GM03348 (cell line): ENCODE measurements at places on chromosomes 2 and 18.

DNA sequence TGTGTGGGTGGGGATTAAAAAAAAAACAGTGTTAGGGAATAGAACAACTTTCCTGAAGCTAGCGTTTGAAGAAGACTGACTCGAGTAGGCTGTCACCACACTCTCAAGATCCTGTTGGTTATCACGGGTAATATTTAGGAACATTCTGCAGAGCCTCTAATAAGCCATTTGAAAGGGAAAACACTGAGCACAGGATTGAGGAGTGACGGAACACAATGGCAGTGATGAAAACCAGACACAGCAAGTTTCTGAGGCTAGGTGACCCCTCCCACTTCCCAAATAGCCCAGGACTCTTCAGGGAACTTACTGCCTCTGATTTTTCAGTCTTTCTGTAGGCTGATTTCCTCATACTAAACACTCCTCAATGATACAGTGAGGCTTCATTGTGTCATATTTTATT is 88.2 kb upstream of the TMEM200C start:
- no peak for DNase-seq

GRCh38 chr18:70024829-70025228 is 77.2 kb upstream of the CD226 start:
- no peak for DNase-seq

GRCh38 chr18:21672521-21673267 is 31.9 kb downstream of the ABHD3 start:
- peak; percentile 11 for DNase-seq

- no peak for DNase-seq
Observed at GRCh38 chr2:211512806-211513205, 956.4 kb downstream of the CPS1 start.

GRCh38 chr2:100721693-100722092 is 98.2 kb upstream of the NPAS2 start:
- DNase-seq, result no peak

DNA sequence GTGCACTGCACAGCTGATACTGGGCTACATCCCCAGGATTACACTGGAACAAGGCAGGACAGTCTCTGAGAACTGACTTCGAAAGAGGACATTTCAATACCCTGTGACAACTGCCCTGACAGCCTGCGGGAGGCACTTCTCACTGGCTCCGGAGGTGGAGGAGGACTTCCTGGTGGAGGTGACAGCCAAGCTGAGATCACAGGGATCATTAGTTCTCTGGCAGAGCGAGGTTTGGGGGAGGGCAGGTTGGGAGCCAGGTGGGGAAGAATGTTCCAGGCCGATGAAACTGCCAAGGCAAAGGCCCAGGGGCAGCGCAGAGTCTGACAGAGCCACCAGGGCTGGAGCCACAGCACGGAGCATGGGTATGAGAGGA is 28.0 kb upstream of the NPAS2 start:
- DNase-seq, result no peak

- no peak for DNase-seq
Observed at GRCh38 chr2:171813729-171814128, 80.3 kb downstream of the SLC25A12 start.

DNA sequence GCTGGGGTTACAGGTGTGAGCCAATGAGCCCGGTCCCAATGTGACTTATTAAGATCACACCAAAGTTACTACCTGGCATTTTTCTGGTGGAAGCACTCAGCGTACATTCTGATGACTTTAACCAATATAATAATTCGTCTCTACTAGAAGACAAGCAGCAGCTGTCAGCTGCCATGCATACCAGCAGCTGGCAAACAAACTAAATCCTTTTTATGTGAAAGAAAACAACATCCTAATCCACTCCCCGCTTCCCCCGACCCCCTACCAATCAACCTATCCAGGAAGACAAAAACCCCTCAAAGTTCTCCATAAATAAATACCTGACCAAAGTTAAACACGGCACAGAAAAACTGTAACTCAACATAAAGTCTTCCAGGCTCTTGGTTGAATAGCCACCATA is 42.1 kb downstream of the GPR155 start:
- DNase-seq, result no peak

DNA sequence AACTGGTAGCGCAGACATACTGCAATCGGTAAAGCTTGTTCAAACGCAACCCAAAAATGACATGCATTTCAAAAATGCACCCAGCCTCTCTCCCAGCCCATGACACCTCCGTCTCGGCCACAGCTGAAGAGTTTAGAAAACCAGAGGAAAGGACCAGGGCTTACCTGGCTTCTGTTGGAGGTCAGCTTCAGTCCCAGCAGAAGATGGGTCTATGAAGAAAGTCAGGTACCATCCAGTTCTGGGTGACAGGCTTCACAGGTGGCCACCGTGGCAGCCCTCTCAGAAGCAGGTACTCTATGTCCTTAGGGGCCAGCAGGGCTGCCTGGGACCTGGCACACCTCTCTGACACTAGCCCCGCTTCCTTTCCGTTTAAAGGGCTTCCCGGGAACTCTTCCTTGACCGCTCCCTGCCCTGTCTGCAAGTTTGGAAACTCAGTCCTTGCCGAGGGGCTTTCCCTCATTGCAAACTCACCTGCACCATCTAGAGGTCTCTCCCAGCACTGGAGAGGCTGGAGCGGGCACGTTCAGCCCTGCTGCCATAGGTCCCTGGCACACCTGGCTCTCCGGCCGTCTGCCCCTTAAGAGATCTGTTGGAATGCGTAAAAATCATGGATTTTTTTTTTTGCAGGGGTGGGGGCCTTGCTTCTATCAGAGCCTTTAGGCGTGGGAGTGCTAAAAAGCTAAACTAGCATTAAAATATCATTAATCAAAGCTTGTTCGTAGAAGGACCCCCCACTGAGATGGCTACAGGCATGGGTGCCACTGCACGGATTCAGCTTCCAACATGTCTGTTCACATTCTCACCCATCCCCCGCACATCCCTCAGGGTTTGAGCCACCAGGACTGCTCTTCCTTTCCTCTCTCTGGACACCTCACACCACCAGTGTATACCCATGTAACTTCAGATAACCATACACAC is at the start of gene EDAR:
Gene EDAR (minus strand): TSS at position 425 of the 918 bp plus-strand sequence. CDS start 58,206 bp downstream, outside the sequence.
- no peak for DNase-seq

DNA sequence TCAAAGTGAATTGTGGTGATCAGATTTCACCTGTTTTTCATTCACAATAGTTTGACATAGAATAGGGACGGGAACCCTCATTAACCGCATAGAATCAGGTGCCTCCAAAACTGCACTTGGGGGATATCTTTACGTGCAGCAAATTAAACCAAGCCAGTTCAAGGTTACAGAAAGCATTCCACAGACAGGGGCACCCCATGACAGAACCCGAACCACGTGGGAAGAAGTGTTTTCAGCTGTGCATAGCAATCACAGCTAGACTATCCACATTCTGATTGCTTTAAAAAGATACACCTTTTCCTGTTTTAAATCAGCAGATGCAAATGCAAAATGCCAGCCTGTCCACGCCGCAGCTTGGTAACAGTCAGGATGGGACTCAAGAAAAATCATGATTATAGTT is 205.8 kb downstream of the ANAPC1 start:
- DNase-seq, result no peak

DNA sequence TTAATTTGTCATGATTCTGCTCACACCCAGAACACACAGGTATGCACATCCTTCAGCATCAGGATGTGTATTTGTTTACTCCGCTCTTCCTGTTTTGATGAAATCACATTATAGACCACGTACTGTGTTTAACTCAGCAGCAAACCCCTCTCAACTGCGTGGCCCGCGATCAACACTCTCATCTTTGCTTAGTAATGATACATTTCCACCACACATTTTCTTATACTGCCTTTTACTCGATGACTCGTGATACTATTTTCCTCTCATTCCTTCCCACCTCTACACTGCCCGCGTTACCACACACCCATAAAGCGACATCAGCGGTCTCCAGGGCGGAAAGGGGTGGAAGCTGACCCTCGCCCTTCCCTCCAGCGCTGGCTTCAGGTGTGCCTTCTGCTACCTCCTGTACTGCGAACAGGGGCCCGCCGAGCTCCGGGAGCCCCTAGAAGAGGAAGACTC is 1.3 kb downstream of the NETO1 start:
- no peak for DNase-seq

DNA sequence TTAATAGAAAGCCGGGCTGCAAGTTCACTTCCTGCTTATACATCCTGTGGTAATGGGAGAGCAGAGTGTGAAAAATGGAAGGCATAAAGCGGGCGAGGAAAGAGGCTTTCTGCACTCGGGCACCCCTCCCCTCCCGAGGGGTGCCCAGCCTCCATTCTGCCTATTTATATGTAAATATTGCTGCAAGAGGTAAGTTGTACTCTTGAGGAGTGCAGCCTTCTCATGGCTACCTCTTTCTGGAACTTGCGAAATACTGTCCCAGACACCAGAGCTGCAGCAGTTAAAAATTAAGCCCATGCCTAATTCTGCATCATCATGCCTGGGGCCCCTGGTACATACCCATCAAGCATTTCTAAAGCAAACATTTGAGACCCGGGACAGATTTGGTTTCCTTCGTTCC is 156.0 kb downstream of the GBX2 start:
- no peak for DNase-seq

GRCh38 chr2:176152350-176153181 is 1.2 kb downstream of the HOXD4 start:
- no peak for DNase-seq

DNA sequence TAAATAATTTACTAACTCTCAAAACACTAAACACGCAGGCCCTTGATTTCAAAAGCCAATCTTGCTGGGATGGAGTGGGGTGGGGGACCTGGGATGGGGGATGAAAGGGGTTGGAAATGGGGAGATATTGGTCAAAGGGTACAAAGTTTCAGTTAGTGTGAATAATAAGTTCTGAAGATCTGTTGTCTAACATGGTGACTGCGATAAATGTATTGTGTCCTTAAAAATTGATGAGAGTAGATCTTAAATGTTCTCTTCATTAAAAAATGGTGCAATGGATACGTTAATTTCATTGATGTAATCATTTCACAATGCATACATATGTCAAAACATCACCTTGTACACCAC is 505 bp upstream of the ACYP2 start:
- no peak for DNase-seq
